Stomach (tissue), 19 donors: ENCODE measurements at places on chromosomes 12 and 14. TPM values are rescaled to one million over a fixed set of nuclear protein-coding genes. Genes with fewer than 3 reads are reported as not detected.

DNA sequence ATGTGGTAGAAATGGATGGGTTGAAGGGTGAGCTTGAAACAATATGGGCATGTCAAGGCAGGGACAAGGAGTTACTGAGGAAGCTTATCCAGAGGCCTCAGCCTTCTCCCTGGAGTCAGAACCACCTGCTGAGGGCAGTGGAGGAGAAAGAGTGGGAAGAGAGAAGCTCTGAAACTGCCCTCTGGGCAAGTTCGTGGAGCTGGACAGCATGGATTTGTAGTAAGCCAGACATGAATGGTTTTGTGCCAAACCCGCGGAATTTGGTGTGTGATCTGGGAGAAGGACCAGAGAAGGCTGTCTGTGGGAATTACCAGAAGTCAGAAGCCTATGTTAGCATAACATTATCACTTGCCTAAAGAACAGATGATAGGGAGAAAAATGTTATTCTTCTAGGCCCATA lies 164.8 kb downstream of the SLC41A2 start:
- no peak overlapping the region for H3K27ac ChIP-seq
- H3K4me1 ChIP-seq = peaks cover 12% of the 10 kb centered on the region
- no peak for DNase-seq
- H3K27me3 ChIP-seq = no peaks in the 10 kb centered on the region

GRCh38 chr14:60720391-60720790 lies 3.8 kb downstream of the SIX4 start:
- peaks cover 36% of the 10 kb centered on the region for H3K4me1 ChIP-seq
- no peak overlapping the region for H3K27ac ChIP-seq
- peaks cover 31% of the 10 kb centered on the region for H3K27me3 ChIP-seq
- H3K36me3 ChIP-seq = no peaks in the 10 kb centered on the region
- H3K4me3 ChIP-seq = no peak overlapping the region

- no peak overlapping the region for H3K4me3 ChIP-seq
- H3K27me3 ChIP-seq = no peaks in the 10 kb centered on the region
- H3K4me1 ChIP-seq = no peaks in the 10 kb centered on the region
- no peaks in the 10 kb centered on the region for H3K36me3 ChIP-seq
- no peak for DNase-seq
Measured at GRCh38 chr12:58434726-58435125, 485.6 kb downstream of the LRIG3 start.

DNA sequence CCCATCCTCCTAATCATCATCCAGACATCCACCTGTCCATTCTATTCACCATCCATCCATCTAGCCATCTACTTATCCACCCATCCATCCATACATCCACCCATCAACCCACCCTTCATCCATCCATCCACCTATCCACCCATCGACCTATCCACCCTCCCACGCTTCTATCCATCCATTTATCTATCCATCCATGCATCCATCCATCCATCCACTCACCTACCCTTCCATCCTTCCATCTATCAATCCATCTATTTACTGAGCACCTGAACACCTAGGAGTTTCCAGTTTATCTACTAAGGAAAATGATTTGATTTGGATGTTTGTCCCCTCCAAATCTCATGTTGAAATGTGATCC lies 7.5 kb downstream of the RIN3 start:
- no peak overlapping the region for H3K27ac ChIP-seq
- H3K4me3 ChIP-seq = no peak overlapping the region
- no peaks in the 10 kb centered on the region for H3K36me3 ChIP-seq
- DNase-seq = no peak

The TDRD9 gene
- total RNA-seq = not detected

The TPPP2 gene
- total RNA-seq = not detected

GRCh38 chr12:2980630-2981029 lies 21.4 kb downstream of the TEAD4 start:
- H3K27me3 ChIP-seq = no peaks in the 10 kb centered on the region
- H3K27ac ChIP-seq = no peak overlapping the region
- H3K4me1 ChIP-seq = no peaks in the 10 kb centered on the region
- no peak overlapping the region for H3K4me3 ChIP-seq
- H3K36me3 ChIP-seq = no peaks in the 10 kb centered on the region

- no peak for DNase-seq
- peaks cover 45% of the 10 kb centered on the region for H3K4me1 ChIP-seq
- no peak overlapping the region for H3K27ac ChIP-seq
Measured at GRCh38 chr14:63493246-63493645, 49.9 kb downstream of the PPP2R5E start.

GRCh38 chr14:72517736-72518135 lies 376.2 kb downstream of the DPF3 start:
- no peak overlapping the region for H3K4me3 ChIP-seq
- H3K27me3 ChIP-seq = peaks cover 15% of the 10 kb centered on the region
- no peak overlapping the region for H3K27ac ChIP-seq
- no peaks in the 10 kb centered on the region for H3K4me1 ChIP-seq

DNA sequence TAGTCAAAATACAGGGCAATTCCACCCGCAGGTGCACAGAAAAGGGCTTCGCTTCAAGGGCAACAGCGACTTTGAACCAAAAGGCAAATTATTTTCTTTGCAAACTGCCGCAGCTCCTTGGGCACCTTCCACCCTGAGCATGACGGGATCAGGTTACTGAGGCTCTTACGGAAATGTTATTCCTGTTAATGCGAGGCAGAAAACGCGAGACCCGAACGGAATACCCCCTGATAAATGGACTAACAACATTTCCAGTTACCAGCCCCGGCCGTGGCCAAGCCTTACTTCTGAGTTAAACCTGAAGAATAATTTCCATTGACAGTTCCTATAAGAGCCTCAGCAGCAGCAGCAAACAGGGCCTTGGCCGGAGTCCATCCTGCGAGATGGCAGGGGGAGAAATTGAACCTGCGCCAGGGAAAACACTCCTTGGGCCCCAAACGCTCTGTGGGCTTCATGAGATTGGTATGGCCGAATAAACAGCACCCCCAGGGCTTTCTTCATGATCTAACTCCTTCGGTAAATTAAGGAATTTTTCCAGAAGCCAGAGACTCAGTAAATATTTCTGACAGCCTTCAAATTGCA lies 70.0 kb upstream of the DICER1 start:
- no peak overlapping the region for H3K4me3 ChIP-seq
- H3K36me3 ChIP-seq = no peaks in the 10 kb centered on the region
- H3K27ac ChIP-seq = peak overlapping the region; percentile 44
- H3K4me1 ChIP-seq = peaks cover 20% of the 10 kb centered on the region
- DNase-seq = peak; percentile 57

DNA sequence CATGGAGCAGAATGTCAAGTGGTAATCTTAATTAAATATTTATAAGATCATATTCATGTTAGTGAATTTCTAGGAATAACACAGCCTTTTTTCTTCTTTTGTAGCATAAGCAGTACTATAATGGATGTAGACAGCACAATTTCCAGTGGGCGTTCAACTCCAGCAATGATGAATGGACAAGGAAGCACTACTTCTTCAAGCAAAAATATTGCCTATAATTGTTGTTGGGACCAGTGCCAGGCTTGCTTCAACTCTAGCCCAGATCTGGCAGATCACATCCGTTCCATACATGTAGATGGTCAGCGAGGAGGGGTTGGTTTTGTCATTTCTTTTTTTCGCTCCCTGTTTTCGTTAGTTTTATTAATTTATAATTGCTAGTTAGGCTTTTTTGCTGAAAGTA lies 23.1 kb downstream of the AEBP2 start:
- DNase-seq = peak; percentile 83
- H3K4me1 ChIP-seq = peaks cover 27% of the 10 kb centered on the region
- H3K27ac ChIP-seq = no peak overlapping the region
- no peak overlapping the region for H3K4me3 ChIP-seq

- no peaks in the 10 kb centered on the region for H3K27me3 ChIP-seq
- DNase-seq = peak; percentile 14
- H3K4me1 ChIP-seq = peaks cover 44% of the 10 kb centered on the region
Measured at GRCh38 chr14:68777644-68778043, 15.2 kb downstream of the ZFP36L1 start.

The LTBR gene
- 188 TPM for total RNA-seq

DNA sequence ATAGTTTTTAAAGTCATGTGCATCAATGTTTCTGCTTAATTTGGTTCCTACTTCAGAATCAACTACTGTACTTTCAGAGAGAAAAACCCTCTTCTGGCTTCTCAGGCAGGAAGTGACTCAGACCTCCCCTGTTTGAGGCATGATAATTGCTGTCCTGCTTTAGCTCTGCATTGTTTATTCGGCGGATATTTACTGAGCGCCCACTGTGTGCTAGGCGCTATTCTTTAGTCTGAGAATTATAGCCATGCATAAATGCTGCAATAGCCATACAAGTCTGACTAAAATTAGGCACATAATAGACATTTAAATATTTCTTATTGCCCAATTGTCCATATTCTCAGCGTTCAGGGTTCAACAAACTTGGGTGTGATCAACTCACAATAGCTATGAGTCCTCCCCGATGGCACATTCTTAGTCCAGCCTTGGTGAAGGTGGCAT lies 6.1 kb upstream of the AMIGO2 start:
- no peak overlapping the region for H3K27ac ChIP-seq
- DNase-seq = no peak
- H3K4me1 ChIP-seq = peaks cover 30% of the 10 kb centered on the region
- no peaks in the 10 kb centered on the region for H3K27me3 ChIP-seq
- H3K36me3 ChIP-seq = no peaks in the 10 kb centered on the region

GRCh38 chr12:70584332-70584731 lies 52.9 kb downstream of the PTPRB start:
- H3K27me3 ChIP-seq = no peaks in the 10 kb centered on the region
- no peaks in the 10 kb centered on the region for H3K36me3 ChIP-seq
- H3K4me3 ChIP-seq = no peak overlapping the region
- H3K27ac ChIP-seq = no peak overlapping the region

The C1QL4 gene
- total RNA-seq = not detected

GRCh38 chr14:66105815-66106214 lies 380.4 kb upstream of the CCDC196 start:
- no peak overlapping the region for H3K4me3 ChIP-seq
- no peaks in the 10 kb centered on the region for H3K36me3 ChIP-seq
- H3K27ac ChIP-seq = no peak overlapping the region
- H3K27me3 ChIP-seq = no peaks in the 10 kb centered on the region
- no peak for DNase-seq

DNA sequence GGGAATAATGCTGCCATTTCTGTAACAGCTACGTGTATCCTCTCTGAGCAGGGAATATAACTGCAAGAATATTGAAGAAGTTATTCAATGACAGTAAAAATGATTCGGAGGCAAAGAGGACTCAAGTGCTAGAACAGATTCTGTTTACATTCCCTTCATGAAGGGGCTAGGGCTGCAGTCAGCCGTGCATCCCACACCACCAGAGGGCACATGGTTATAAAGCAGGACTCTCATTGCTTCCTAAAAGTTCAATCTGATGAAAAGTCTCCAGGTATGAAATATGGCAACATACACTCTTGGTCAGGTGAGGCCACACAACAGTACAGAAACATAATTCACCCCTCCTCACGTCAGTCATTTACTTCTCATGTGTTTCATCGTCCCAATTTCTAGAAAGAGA lies 34.0 kb downstream of the TCHP start:
- no peak overlapping the region for H3K4me3 ChIP-seq
- peaks cover 57% of the 10 kb centered on the region for H3K36me3 ChIP-seq
- no peak for DNase-seq
- no peak overlapping the region for H3K27ac ChIP-seq

DNA sequence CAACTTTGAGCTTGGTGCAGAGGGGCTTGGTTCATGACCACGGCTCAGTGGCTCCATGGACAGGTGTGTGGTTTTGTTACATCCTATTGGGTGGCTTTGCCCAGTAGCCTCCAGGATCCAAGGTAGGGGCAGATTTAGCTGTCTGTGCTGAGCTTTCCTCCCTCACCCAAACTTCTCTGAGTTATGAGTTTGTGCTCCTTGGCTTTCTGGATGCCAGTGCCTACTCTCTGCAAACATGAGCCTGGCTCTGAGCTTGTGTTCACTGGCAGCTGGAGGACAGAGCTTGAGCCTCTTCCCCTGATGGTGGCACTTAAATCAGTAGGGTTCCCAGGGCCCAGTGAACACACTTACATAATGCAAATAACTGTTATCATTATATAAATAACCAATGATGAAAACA lies 45.3 kb upstream of the HECTD1 start:
- H3K36me3 ChIP-seq = no peaks in the 10 kb centered on the region
- peaks cover 6% of the 10 kb centered on the region for H3K4me1 ChIP-seq
- H3K4me3 ChIP-seq = no peak overlapping the region

DNA sequence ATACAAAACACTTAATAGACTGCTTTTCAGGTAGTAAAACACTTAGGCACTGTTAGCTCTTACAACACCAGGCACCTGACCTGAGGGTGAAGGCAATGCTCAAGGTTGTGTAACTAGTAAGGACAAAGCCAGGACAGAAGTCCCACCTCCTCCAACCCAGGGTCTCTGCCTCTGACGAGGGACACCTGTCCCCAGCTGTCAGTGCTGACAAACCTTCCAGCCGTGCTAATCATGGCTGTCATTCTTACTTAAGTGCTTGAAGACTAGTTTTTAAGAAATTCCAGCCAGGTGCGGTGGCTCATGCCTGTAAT lies 62.5 kb upstream of the MAX start:
- no peak for DNase-seq
- no peak overlapping the region for H3K4me3 ChIP-seq
- no peak overlapping the region for H3K27ac ChIP-seq

- H3K36me3 ChIP-seq = no peaks in the 10 kb centered on the region
- DNase-seq = no peak
- peaks cover 39% of the 10 kb centered on the region for H3K4me1 ChIP-seq
- H3K27me3 ChIP-seq = peaks cover 3% of the 10 kb centered on the region
- H3K27ac ChIP-seq = peak overlapping the region; percentile 76
- H3K4me3 ChIP-seq = no peak overlapping the region
Measured at GRCh38 chr12:108307006-108307405, 32.1 kb downstream of the CMKLR1 start.

The MIP gene
- total RNA-seq = not detected
